ENCODE measurements at places on chromosomes 1 and 21. TPM values are rescaled to one million over a fixed set of nuclear protein-coding genes. Genes with fewer than 3 reads are reported as not detected.

GRCh38 chr1:192826791-192827546, 18.1 kb downstream of the RGS2 start:
- DNase-seq: peak; percentile 91

DNA sequence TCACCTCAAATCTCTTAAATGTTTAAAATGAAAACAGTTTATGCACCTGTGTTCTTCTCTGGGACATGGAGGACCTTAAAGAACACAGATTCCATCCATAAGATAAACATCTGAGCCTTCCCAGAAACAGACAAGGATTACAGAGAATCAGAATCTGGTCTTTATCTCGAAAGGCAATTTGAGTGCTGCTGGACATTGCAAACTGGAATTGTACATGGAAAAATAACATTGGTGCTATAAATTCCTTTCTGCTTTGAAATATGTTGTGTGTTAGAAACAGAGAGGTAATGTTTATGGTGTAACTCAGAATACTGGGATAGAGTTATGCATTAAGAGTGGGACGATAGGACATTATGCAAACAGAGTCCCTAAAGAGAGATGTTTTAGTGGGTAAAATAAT, 6.6 kb upstream of the DDR2 start:
- DNase-seq: no peak

GRCh38 chr1:193408782-193409293, 222.4 kb upstream of the B3GALT2 start:
- DNase-seq: no peak

The PTPRU gene
- 25.7 TPM for total RNA-seq

The SYPL2 gene
- total RNA-seq: not detected

The TTC34 gene
- 1.2 TPM for total RNA-seq

Measured in PC-3 (cell line).